H54 (cell line): ENCODE measurements at places on chromosomes 1 and 21.

DNA sequence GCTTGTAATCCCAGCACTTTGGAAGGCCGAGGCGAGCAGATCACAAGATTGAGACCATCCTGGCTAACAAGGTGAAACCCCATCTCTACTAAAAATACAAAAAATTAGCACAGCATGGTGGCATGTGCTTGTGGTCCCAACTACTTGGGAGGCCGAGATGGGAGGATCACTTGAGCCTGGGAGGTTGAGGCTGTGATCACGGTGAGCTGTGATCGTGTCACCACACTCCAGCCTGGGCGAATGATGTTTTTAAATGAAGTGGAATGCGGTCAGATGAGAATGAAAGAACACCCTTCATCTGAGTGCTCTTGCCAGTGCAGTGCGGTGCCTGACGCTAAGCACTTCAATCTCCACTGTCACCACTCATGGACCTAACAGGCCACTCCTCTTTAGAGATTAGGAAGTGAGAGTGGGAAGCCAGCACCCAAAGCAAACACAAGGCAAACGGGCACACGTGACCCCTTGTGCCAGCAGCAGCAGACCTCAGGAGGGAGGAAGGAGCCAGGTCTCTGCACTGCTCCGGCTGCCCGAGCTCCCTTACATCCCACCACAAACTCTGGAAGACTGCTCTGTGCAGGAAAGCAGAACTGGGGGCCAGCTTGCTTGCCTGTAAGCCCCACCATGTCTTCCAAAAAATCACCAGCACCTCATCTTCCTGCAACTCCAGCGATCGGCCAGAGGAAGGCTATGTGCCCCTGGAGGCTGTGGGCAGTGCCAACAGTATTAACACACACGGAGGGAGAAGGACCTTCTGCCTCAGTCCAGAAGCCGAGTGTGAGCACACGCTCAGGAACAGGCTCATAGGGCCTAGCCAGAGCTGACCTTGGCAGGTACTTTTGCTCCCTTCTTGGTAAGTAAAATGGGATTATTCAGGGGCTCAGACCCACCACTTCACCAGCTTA lies 9.7 kb downstream of the CTNNBIP1 start:
- no peak for DNase-seq

- no peak for DNase-seq
Measured at GRCh38 chr1:218495931-218496330, 150.8 kb downstream of the TGFB2 start.

GRCh38 chr1:16719571-16720350 lies 20.6 kb upstream of the RNU1-4 start:
- no peak for DNase-seq

DNA sequence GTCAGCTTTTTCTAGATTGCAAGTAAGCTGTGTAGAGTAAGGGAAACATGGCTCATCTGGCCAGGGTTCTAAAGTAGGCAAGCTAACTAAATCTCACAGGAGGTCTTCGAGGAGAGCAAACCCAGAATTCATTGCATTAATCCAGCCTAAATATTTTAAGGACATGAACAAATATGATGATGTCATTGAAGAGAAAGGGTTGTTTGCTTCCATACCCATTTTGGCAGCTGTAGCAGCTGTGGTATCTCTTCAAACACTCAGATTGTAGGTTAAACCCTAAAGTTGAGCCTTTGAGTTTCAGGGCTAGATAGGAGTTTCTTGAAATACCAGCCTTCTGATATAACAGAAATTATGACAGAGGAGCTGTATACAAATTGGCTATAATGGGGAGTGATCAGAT lies 200.5 kb upstream of the C1orf105 start:
- no peak for DNase-seq

- no peak for DNase-seq
Measured at GRCh38 chr1:224534731-224535130, 81.4 kb upstream of the CNIH3 start.

DNA sequence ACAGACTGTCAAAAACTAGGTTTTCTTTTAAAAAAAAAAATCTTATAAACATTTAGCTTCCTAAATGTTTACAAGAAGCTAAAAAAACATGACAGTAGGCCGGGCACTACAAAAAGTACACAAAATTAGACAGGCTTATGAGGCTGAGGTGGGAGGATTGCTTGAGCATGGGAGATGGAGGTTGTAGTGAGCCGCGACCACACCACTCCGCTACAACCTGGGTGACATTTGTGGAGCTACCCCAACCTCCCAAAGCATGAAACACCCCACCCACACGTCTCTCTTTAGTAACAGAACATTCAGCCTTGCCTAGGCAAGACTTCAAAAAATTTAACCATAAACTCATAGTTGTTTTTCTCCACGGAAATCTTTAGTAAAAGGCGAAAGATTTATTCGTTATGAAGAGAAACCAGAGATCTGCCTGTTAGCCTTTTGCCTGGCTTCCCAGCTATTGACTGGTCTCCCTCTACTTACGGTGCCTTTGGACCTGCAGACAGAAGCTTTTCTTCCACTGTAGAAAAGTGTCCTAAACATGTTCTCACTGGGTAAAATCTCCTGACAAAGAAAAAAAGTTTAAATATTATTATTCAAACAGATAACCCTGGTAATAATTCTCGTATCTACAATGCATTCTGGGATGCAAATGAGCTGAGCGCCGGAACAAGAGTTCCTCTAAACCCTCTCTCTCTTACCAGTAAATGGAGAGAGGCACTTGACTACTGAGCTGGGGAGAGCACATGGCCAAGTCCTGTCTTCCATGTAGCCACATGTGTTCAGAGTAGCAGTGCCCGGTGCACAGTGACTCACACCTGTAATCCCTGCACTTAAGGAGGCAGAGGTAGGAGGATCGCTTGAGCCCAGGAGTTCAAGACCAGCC lies 9.2 kb downstream of the RNU5D-1 start:
- peak; percentile 98 for DNase-seq

DNA sequence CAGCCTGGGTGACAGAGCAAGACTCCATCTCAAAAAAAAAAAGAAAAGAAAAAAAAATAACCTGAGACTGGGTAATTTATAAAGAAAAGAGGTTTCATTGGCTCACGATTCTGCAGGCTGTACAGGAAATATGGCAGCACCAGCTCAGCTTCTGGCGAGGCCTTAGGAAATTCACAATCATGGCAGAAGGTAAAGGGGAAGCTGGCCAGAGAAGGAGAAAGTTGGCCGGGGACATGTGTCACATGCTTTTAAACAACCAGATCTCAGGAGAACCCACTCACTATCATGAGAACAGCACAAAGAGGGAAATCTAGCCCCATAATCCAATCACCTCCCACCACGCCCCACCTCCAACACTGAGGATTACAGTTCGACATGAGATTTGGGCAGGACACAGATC lies 125.3 kb downstream of the DISP1 start:
- DNase-seq = no peak

DNA sequence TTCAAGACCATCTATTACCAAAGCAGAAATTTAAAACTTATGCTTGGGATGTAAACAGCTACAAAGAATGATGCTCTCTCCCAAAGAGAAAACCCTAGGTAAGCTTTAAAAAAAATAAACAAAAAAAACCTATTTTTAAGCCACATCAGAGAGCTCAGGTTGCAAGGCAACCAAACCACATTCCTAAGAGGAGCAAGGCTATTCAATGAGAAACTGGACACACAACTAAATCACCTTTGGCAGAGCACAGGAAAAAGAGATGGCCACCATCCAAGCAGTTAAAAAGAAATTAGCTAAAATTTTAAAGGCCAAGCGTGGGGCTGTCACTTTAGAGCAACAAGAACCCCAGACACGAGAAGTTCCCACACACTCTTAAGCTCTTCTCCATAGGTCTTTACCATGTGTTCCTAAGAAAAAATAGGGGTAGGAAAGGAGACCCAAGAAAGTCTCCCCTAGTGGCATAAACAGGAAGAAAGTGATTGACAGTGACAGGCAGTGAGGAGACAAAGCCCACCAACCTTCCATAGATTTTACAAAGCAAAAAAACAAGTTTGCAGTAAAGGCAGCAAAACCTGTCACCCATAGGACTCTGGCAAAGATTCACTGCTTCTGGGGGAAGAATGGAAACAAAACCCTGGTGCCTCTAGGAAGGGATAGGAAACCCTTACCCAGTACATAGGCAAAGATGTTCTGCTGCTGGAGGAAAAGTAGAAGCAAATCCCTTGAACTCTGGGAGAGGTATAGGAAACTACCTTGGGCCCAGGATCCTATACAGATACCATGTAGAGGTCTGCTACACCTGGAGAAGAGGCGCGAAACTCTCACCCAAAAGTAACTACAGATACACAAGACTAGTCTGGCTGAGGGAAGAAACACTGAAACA lies 68.5 kb downstream of the FOXJ3 start:
- no peak for DNase-seq

GRCh38 chr1:44236490-44237272 lies 23.4 kb downstream of the DMAP1 start:
- DNase-seq = no peak

DNA sequence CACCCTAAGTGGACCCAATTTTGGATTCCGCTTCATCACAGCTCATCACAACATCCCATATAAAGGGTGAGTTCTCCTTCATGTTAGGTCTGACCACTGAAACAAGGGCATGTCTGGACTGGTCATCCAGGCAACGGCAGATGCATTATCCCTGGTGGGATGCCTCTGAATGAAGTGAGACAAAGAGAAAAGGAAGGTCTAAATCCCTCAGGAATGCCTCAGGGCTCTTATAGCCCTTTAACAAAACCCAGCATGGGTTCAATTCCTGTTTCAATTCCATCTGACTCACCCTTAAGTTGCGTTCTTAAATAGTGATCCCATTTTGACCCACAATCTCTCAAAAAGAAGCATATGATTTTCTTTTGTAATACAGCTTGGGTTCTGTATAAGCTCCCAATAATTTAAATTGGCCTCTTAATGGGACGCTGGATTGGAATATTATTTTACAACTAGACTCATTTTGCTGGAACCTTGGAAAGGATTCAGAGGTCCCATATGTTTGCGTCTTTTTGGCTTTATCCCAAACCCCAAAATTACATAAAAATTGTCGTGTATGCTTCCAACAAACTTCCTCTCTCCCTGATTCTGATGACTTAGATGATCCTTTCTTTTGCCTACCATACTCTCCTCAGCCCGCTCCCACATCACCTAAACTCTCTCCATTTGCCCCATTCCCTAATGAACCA lies 287.4 kb upstream of the ZP4 start:
- peak; percentile 10 for DNase-seq

- no peak for DNase-seq
Measured at GRCh38 chr1:202416641-202417040, 68.1 kb downstream of the PPP1R12B start.

DNA sequence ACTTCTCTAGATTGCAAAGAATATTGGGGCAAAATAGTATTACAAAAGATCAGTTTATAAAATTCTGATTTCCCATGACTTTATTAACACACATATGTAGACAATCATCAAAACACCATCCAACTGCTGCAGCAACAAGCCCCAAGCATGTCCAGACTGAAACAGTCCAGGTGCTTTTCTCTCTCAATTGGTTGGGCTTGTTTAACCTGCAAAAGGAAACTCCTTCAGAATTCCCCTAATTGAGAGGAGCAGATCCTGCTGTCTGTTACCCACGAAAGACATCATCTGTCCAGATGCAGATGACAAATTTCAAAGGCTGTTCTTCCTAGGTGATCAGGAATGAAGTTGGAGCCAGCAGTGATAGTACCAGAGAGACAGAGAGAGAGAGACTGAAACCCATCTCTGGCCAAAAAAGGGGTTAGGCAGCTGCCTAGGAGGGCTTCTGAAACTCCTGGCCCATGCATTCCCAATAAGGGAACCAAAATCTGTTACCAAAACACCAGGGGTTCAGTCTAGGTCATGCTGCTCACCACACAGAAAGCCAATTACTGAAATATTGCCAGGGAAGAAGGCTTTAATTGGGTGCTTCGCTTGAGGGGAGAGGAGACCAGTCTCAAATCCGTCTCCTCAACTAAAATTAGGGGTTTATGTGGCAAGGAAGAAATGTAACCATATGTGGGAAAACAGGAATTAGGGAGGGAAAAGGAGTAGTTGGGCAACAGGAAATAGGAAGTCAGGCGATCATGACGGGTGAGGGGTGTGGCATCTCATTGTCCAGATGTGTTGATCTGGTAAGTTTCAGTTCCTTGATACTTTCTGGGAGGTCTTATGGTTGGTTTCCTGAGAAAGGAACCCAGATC lies 34.7 kb upstream of the RGL1 start:
- no peak for DNase-seq

DNA sequence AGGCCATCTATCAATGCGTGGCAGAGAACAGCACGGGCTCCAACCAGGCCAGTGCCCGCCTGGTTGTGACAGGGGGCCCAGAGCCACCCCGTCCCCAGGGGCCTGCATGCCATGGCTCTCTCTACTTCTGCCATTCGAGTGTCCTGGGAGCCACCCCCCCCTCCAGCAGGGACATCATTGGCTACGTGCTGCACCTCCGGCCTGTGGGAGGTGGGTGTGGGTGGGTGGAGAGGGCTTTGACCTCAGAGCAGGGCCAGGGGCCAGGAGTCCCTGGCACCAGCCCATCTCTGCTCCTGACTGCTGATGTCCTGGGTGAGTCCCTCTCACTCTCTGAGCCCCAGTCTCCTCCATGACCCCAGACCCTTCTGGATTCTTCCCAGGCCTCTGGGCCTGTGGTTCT lies 25.3 kb downstream of the SLC27A3 start:
- DNase-seq = no peak

- DNase-seq = no peak
Measured at GRCh38 chr21:46620846-46621245, 14.6 kb upstream of the PRMT2 start.

DNA sequence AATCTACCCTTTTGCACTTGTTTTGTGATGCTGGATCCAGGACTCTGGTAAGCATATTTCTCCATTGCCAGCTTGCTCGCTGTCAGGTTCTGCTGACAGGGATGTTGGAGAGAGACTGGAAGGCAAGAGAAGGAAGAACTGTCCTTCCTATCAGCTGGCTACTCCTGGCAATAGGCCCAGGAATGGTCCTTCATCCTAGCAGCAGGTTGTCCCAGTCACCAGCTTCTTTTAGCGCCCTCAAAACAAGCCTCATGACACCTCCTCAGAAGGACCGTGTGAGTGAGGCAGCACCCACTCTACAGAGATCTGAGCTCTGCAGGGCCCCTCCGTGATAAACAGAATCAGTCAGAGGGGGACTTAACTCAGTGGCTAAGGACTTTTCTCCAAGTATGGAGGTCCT lies 33.1 kb upstream of the SLAMF9 start:
- no peak for DNase-seq
